ENCODE measurements at places on chromosomes 7 and 10.

DNA sequence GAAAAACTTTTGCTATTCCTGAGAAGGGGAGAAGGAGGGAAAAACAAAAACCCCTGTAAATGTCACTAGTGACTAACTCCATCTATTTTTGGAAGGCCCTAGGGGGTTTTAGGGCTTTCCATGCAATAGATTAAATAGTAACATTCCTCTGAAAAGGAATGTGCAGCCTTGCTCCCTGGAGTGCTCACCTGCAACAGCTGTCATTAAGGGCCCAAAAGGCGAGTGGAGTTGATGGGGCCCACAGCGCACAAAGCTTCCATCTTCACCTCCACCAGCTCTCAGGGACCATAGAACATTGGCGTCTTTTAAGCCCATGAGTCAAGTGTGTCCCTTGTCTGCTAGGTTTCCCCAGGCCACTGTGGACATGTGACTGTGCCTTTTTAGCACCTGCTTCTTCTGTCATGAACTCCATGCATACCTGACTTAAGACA, 58.0 kb upstream of the IL6 start:
- DNase-seq, result no peak

GRCh38 chr10:5644930-5645329, 21.5 kb downstream of the ASB13 start:
- no peak for DNase-seq

- DNase-seq, result peak; percentile 71
Observed at GRCh38 chr7:129530795-129531391, 28.6 kb downstream of the SMKR1 start.

- peak; percentile 26 for DNase-seq
Observed at GRCh38 chr10:11516431-11516746, 95.1 kb downstream of the USP6NL start.

GRCh38 chr7:69105092-69105491, 493.2 kb upstream of the AUTS2 start:
- DNase-seq, result no peak

Measured in activated naive CD4-positive, alpha-beta T cell treated with anti-CD3 and anti-CD28 coated beads for 36 hours (primary cell).